Activated T-cell treated with anti-CD3 and anti-CD28 coated beads, Interleukin-2, amount 50 U/mL, for 1 hour (primary cell): ENCODE measurements at places on chromosomes 2 and 18.

- no peak for DNase-seq
Measured at GRCh38 chr2:154911729-154912128, 213.2 kb downstream of the KCNJ3 start.

DNA sequence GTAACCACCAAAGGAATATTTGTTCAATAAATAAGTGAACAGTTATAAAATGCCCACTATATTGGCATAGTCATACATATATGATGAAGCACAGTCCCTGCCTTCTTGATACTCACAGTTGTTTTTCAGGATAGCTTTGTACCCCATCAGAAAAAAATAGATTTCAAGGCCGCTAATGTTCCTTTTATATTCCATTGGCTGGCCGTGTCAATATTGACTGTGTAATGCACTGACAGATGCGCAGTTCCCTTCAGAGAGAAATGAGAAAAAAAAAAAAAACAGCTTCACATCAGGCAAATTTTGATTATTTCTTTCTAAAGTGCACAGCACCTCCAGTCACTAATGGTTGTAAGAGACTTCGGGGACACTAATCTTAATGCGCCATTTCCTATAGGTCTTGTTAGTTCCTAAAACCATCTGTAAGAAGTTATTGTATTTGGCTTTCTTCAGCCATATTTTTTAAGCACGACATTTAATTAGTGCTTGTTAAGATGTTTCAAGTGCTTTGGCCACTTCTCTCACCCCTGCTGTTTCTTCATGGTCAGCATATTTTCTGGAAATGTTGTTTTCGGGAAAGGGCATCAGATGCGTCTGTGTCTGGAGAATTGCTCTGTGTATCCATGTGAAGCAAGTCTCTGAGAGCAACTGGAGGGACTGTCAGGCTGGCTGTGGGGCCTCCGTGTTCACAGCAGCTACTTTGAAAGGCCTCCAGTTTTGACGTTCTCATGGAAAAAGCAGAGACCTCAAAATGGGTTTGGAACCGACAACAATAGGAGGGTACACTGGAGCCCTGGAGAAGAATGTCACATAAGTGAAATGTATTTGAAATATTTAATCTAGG lies 378.3 kb downstream of the MTX2 start:
- DNase-seq = no peak

- DNase-seq = no peak
Measured at GRCh38 chr2:209426432-209426831, 2.6 kb downstream of the MAP2 start.

DNA sequence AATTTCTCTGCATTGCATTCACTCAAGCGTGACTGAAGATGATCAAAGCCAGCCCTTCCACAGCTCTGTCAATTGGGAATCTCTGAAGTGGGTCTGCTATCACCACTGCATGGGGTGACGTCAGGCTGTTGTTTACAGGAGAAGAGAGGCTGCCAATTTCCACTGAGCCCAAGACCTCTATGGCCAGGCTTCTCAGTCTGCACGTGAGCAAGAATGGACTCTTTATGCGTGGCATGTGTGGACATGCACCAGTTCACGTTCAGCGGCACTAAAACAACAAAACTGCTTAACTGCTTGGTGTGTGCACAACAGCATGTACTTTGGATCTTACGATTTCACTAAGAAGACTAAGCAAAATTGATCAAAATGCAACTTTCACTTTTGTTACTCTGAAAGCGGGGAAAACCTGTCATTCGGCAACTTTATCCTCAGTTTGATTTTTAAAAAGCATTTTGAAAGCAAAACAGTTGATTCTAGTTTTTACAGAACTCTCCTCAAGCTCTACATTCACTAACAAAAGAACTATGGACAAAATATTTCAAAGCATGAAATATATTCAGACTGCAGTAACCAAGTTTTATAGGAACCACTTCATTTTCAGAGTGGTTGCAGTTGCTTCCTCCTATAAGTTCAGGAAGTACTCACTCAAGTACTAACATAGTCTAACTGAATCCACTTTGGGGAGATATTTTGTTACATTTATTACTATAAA lies 77.0 kb upstream of the SERTAD2 start:
- DNase-seq = peak; percentile 52

DNA sequence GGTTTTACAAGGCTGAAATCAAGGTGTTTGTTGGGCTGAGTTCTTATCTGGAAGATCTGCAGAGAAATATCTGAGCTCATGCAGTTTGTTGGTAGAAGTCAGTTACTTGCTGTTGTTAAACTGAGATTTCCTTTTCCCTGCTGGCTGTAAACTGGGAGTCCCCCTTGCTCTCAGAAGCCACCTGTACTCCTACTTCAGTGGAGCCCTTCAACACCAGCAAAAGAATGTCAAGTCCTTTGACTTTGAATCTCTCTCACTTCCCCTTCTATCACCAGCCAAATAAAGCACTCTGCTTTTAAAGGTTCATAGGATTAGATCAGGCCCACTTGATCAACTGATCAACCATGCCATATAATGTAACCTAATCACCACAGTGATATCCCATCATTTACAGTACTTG lies 252.2 kb upstream of the CDH7 start:
- DNase-seq = no peak

GRCh38 chr2:4900242-4900641 lies 791.9 kb upstream of the SOX11 start:
- DNase-seq = no peak

DNA sequence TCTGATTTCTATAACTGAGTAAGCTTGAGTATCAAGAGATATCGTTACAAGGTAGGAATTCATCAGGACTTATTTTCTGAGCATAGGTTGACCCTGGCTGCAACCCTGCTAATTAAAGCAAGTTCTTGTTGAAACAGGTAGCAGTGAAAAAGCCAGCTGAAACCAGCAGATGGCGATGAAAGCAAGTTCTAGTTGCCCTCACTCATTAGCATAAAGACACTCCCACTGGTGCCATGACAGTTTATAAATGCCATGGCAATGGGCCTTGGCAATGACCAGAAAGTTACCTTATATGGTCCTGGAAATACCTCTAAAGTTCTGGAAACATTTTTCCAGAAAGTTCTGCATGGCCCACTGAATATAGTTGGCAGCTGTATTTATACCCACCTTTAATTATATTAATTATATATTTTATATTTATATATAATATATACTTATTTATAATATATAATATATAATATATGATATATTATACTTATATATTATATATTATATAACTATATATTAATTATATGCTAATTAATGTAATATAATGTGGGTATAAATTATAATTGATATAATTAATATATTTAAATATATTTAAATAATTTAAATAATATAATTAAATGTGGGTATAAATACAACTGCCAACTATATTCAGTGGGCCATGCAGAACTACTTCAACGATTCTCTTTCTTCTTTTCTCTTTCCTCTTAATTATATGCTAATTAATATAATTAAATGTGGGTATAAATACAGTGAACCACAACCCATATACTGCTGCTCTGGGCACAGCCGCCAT lies 188.0 kb downstream of the CDH7 start:
- no peak for DNase-seq

GRCh38 chr18:36185157-36185556 lies 2.1 kb upstream of the MOCOS start:
- no peak for DNase-seq

DNA sequence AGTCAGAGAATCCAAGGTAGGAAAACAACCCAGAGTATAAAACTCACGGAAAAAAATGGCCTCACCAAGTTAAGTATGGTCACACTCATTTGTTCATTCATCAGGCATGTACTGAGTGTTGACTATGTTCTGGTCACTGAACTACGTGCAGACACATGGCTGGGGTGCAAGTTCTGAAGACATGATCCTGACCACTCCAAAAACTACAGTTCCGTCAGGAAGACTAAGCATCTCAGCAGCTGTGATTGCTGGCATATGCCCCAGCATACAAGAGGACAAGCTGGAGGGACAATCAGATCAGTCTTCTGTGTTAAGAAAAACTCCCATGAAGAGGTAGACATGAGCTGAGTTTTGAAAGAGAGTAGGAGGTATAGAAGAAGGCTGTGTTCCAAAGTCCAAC lies 72.8 kb downstream of the TCF4 start:
- DNase-seq = no peak

DNA sequence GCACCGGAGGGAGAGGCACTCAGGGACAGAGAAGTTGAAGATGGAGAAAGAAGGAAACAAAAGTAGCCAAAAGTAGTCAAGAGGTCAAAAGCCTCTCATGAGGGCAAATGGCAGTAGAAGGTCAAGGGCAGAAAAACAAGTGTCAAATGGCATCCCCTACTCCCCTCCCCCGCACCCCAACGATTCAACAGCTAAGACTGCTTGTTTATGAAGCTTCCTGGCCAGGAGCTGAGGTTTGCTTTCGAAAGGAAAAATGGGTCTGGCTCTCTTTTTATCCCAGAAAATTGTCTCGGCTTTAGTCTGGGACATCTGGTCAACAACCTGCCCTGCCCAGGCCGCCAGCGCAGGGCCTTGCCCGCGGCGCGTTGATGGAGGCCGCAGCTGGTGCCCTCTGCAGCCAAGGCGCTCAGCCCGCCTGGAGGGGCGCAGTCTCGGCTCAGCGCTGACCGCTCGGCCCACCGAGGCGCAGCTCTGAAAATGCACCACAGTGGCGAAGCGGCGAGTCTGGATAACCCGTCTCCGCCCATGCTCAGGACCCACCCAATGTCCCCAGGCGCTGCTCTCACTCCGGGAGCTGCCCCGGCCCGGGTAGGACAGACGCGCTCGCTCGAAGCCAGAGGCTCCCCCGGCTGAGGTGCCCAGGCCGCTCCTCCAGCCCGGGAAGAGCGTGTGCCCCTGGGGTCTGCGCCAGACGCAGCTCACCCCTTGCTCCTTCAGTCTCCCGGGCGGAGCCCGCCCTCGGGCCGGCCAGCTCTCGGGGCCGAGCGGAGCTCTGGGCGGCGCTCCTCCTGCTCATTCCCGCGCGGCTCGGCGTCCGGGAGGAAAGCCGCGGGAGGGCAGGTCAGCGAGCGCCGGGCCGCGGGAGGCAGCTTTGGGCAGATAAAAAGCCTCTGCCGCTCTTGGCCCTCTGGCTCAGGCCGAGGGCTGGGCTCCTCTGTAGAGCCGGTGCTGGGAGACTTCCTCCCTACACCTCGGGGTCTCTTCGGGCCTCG lies 1.8 kb upstream of the TBR1 start:
- DNase-seq = peak; percentile 32

- no peak for DNase-seq
Measured at GRCh38 chr2:237177052-237177451, 91.4 kb downstream of the COPS8 start.

GRCh38 chr2:159140070-159140769 lies 146.3 kb downstream of the WDSUB1 start:
- DNase-seq = no peak

- no peak for DNase-seq
Measured at GRCh38 chr2:64804651-64805050, 150.9 kb upstream of the SERTAD2 start.

- no peak for DNase-seq
Measured at GRCh38 chr18:9992300-9992972, 78.6 kb downstream of the VAPA start.

- no peak for DNase-seq
Measured at GRCh38 chr2:9686061-9686460, 55.3 kb upstream of the YWHAQ start.

DNA sequence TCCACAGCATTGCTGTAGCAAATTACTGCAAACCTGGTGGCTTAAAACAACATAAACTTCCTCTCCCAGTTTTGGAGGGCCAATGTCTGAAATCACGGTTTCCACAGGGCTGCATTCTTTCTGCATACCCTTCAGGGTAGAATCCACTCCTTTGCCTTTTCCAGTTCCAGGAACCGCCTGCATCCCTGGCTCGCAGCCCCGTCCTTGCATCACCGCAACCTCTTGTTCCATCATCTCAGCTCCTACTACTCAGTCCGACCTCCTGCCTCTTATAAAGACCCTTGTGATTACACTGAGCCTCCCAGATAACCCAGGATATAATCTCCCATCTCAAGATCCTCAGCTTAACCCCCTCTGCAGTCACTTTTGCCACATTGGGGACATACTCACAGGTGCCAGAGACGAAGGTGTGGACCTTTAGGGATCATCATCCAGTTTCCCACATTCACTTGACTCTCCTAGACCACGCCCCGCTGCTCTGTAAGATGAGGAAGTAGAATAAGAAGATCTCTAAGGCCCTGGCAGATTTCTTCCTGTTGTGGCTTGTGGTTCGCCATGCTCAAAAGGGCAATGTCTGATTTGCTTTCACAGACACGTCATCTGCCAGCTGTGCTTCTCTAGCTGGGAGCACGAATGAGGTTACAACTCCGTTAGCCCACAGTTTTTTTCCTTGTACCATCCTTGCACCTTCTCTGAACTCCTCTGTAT lies 103.6 kb upstream of the AGAP1 start:
- DNase-seq = peak; percentile 20

DNA sequence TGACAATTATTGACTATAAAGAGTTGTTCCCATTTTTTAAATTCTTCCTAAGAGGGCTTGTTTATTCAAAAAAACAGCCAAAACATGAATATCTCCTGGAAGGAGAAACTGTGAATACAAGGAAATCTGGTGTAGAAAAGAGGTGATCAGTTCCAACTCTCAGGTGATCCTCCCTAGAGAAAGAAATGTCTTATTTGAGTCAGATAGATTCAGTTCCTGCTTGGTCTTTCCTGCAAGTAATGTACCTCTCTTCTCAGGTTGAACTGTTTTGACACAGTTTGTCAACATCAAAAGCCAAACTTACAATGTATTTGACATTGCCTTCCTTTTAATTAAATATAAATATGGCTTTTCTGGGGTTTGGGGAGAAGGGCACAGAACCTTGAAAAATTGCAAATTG lies 567.4 kb downstream of the ARHGAP15 start:
- no peak for DNase-seq

GRCh38 chr18:77651441-77651840 lies 401.8 kb downstream of the GALR1 start:
- no peak for DNase-seq

GRCh38 chr2:137937246-137937645 lies 27.0 kb upstream of the HNMT start:
- DNase-seq = no peak

DNA sequence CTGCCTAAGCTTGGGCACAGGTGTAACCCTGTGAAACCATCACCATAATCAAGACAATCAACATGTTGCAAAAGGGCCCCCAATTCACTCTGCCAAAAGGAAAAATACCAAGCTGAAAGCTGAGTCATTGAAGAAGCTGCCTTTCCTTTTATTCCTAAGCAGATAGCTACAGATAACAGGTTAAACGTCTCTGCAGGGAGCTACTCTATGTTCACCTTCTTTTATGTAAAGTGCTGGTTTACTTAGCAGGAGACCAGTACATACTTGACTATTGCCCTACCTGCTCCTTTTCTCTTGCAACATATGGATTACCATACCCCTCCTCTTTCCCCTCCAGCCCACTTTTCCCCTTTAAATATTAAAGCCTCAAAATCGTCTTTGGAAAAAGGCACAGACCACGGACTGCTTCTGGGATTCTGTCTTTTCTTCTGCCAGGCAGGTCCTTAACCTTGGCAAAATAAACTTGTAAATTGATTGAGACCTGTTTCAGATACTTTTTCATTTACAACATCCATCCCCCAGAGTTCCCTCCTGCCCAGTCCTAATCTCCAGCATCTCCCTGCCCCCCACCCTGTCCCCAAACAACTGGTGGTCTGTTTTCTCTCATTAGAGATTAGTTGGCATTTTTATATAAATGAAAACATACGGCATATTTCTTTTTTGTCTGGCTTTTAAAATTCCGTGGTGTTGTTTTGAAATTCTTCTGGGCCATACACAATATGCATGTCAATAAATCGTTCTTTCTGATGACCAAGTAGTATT lies 37.8 kb upstream of the LDLRAD4 start:
- DNase-seq = no peak
